SW480 (cell line): ENCODE measurements at places on chromosomes 4 and X.

DNA sequence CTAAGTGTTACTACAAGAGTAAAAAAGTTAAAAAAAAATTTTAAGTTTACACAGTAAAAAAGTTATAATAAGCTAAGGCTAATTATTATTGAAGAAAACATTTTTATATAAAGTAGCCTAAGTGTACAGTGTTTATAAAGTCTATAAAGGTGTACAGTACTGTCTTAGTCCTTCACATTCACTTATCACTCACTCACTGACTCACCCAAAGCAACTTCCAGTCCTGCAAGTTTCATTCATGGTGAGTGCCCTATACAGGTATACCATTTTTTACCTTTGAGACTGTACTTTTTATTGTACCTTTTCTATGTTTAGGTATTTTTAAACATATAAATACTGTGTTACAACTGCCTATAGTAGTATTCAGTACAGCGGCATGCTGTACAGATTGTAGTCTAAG is 74.2 kb downstream of the TMEM165 start:
- DNase-seq = no peak

- no peak for DNase-seq
Measured at GRCh38 chr4:15436513-15436912, 8.7 kb downstream of the C1QTNF7 start.

GRCh38 chr4:113935190-113935589 is 44.3 kb downstream of the ARSJ start:
- no peak for DNase-seq

GRCh38 chr4:98092833-98093439 is 50.3 kb downstream of the STPG2 start:
- DNase-seq = peak; percentile 1

GRCh38 chr4:41258783-41259182 is 2.1 kb downstream of the UCHL1 start:
- DNase-seq = peak; percentile 45

DNA sequence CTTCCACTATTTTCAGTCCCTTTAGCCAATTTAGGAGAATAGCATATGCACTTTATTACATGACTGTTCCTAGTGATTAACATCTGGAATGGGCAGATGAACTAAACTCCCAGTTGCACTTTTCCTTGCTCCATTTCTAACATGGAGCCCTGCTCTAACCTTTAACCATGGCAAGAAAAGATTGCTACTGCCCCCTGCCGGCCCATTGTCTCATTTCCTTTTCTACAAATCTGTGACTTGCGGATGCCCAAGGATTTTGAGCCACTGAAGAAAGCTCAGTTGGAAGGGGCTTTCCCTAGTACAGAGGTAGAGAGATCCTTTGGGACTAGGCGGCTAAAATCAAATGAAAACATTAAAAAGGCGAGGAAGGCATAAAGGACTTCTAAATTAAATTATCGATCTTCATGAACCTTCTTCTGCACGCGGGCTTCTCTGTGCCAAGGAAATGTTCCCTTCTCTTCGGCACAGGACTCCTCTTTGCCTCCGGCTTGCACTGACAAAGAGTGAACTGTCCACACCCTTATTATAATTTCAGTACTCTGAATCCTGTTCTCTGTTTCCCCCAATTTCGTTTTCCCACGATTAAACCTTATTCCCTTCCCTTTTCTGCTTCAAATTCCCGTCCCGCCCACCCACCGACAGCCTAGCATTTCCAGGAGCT is 577 bp upstream of the GLRA2 start:
- DNase-seq = peak; percentile 17

DNA sequence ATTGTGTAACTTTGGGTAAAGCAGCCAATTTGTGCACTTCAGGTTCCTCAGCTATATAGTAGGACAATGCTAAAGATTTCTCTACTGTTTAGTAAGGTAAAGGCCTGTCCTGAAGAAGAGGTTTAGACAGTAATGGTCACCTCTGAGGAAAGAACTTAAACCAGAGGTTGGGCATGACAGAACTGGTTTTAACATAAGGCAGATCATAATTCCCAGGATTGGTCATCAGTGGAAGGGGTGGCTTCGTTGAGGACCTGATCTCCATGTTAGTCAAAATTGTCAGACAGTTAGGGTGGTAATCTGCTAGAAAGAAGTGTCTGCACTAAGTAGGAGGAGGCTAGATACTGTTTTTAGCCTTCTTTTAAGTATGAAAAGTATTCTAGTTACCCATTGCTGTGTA is 4.1 kb downstream of the RP2 start:
- DNase-seq = no peak

GRCh38 chrX:50799531-50799961 is 14.4 kb downstream of the SHROOM4 start:
- no peak for DNase-seq

GRCh38 chrX:87895421-87895820 is 377.8 kb downstream of the KLHL4 start:
- DNase-seq = no peak

GRCh38 chr4:7206911-7207567 is 14.7 kb downstream of the SORCS2 start:
- peak; percentile 66 for DNase-seq

DNA sequence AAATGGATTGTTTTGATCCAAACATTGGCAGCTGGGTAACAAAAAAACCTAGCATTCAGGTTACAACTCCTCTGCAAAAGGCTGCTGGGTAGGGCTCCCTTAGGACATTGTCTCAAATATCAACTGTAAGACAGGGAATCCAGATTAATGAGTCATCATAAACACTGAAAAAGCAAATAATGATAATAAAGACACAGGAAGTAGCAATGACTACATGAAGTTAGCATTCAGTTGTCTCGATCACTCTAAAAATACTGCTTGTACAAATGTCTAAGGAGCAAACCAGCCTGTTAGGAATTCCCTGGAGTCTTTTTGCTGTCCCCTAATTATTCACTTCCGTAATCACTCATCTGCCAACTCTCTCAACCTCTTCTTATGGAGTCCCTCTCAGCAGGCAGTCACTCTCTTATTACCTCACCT is 259.2 kb downstream of the GPC3 start:
- peak; percentile 56 for DNase-seq

DNA sequence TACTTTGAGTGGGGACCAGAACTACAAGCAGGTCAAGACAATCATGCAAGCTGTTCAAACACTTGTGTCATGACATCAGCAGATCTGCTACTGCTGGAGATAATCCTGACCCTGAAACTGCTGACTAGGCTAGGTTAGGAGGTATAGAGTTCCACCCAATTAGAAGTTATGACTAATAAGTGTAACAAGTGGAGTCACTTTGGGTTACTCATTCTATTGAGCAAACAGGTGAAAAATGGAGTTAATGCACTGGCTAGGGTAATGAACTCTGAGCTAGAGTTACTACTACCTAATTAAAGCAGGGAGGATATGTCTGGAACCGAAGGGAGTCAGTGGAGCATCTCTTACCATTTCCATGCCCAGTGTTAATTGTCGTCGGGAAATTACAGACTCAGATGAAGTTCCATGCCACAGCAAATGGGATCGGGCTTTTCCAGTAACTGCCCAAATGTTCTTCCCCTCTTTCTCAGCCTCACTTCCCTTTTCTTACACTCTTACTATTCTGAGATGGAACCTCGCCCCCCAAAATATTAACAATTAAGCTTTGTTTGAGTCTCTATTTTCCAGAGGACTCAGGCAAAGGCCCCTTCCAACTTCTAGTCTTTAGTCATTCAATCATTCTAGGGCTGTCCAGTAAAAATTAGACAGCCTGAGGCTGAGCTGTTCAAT is 19.8 kb upstream of the MANBA start:
- DNase-seq = no peak

GRCh38 chrX:56764975-56765791 is 36.1 kb downstream of the NBDY start:
- DNase-seq = no peak

- DNase-seq = no peak
Measured at GRCh38 chr4:140813804-140814203, 57.6 kb upstream of the TBC1D9 start.

GRCh38 chrX:133741303-133741702 is 244.1 kb downstream of the GPC3 start:
- no peak for DNase-seq

DNA sequence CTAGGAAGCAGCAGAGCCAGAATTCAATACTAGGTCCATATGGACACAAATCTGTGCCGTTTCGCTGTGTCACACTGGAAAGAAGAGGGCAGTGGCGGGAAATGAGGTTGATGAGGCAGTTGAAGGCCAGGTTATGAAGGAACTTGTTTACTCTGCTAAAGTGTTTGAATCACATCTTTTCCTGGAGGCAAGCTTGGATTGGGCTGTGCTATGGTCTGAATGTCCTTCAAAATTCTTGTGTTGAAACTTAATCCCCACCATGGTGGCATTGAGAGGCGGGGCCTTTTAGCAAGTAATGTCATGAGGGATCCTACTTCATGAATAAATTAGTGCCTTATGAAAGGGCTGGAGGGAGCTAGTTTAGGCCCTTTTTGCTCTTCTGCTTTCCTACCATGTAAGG is 2.1 kb upstream of the ERCC6L start:
- DNase-seq = no peak

- DNase-seq = no peak
Measured at GRCh38 chrX:22389556-22390179, 117.0 kb downstream of the CBLL2 start.

DNA sequence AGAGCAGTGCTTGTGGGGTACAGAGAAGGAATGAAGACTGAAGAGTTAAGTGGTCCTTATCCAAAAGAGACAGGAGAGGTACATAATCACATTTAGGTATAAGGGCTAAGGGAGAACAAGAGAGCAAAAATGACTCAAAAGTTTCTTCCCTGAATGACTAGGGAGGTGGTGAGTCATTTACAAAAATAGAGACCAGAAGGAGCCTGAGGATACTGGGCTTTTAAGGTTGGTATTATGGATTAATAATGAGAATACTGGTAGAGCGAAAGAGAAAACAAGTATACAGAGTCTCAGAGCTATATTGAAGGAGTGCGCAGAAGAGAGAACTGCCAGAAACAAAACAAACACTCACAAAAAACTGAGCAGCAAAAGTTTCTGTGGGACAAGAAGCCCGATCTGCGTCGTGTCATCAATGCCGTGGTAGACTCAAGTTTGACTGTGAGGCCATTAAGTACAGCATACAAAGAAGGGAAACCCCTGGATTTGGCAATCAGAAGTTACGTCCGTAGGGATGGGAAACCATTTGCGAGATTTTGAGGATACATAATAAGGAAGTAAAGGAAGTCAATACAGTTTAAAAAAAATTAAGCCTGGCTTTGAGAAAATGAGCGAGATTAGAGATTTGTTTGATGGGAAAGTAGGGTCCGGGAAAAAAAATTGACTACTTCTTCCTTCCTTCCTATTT is 129.1 kb upstream of the STIM2 start:
- DNase-seq = no peak

GRCh38 chrX:152139589-152139988 is 1.2 kb upstream of the MAGEA10 start:
- DNase-seq = no peak

DNA sequence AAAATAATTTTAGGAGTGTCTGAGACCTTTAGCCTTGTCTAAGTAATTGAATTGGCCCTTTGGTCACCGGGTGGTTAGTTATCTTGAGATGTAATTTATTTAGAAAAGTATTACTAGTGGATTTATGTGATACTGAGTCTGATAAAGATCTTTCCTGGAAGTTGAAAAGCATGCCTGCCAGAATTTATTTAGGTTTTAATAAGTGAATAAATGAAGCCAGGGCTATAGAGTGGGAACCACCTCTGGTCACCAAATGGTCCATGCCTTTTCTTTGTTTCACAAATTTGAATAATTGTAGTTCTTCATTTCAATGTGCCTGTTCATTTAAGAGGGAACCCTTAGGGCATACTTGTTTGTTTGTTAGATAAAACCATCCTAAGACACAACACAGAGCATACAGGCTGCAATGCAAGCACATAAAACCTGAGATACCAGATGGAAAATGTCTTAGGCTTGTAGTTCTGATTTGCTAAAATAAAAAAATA is 627.8 kb downstream of the ADGRL3 start:
- DNase-seq = no peak

GRCh38 chr4:108199881-108200280 is 31.1 kb upstream of the LEF1 start:
- no peak for DNase-seq
